ENCODE measurements at places on chromosomes 1 and 21.

DNA sequence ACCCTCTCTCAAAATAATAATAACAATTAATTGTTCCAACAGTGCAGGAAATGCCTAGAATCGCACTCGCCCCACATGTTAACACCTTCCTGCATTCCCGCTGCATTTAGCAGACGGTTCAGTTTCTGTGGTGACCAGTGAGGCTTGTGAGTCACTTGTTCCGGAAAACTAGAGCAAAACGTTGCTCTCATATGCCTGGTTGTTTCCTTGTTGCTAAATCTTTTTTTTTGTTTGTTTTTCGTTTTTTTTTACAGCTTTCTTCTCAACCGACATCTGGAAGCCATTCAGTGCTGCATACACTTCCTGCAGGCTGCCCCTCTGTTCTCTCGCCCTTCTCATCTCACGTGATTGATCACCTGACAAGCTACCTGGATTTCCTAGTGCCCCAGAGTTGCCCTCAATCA lies 56.9 kb upstream of the TMPRSS2 start:
- DNase-seq: no peak

GRCh38 chr1:37663426-37664000 lies 28.8 kb upstream of the CDCA8 start:
- no peak for DNase-seq

GRCh38 chr1:232327899-232328298 lies 302.0 kb downstream of the SIPA1L2 start:
- DNase-seq: no peak

DNA sequence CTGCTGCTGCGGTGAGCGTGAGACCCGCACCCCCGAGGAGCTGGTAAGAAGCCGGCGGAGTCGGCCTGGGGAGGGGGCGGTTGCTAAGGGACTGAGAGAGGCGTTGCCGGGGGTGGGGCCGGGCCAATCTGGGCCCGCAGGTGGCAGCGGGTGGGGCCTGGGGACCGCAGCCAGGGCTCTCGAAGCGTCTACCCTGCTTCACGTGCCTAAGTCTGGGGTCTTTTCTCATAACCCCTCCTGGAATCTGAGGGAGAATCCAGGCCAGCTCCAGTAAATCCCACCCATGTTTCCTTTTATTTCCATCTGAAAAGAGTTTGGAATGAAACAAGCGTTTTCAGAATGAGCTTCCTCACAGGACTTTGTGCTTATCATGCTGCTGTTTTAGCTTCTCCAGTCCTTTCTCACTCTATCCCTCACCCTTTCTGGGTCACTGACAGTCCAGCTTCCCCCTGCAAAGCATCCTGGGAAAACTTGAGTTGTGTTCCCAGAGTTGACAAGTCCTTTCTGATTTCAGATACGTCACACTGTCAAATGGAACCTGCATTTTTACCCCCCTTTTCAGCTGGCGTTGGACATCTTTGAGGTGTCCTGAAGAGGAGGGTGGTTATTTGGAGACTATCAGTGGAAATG lies 431 bp downstream of the CLCN6 start:
- no peak for DNase-seq

GRCh38 chr1:207742850-207743555 lies 8.9 kb upstream of the CD46 start:
- DNase-seq: no peak

DNA sequence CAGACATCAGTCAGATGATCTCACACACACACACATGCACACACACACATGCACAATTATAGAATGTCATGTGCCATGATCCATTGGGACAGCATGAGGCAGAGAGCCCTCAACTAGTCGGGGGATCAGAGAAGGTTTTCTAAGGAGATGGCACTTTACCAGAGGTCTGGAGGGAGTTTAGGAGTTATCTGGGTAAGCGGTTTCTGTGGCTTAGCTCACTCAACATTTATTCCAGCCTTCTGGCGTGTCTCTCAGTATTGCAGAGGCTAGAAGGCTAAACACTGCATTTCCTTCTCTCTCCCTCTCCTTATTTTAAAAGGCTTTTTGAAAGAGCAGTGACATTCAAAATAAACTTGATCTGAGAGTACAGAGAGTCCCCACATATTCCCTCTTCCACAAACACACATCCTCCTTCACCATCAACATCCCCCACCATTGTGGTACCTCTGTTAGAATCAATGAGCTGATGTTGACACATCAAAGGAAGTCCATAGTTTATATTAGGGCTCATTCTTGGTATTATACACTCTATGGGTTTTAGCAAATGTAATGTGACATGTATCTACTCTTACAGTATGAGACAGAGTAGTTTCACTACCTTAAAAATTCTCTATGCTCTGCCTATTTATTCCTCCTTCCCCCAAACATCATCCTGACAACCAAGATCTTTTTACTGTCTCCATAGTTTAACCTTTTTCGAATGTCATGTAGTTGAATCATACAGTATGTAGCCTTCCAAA lies 9.0 kb upstream of the PLA2G2A start:
- no peak for DNase-seq

- no peak for DNase-seq
These were observed 132.4 kb downstream of the SDCCAG8 start for GRCh38 chr1:243388276-243388675.

DNA sequence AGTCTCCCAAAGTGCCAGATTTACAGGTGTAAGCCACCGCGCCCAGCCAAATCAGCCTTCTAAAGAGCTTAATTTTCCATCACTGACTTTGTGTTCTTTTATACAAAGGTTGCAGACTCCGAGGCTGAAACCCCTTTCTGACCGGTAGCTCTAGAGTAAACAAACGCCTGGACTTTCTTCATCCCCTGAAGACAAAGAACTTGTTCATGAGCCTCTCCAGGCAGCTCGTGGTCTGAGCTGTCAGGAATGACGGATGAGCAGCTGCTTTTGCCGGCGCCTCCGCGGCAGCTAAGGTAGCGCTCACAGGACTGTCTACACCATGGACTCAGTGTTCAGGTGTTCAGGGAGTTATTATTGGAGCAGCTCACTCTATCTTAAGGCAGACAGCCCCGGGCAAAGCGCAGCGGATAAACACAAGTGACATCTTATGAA lies 128.5 kb upstream of the ERRFI1 start:
- no peak for DNase-seq

- DNase-seq: no peak
These were observed 30.4 kb downstream of the RIMS3 start for GRCh38 chr1:40634901-40635655.

DNA sequence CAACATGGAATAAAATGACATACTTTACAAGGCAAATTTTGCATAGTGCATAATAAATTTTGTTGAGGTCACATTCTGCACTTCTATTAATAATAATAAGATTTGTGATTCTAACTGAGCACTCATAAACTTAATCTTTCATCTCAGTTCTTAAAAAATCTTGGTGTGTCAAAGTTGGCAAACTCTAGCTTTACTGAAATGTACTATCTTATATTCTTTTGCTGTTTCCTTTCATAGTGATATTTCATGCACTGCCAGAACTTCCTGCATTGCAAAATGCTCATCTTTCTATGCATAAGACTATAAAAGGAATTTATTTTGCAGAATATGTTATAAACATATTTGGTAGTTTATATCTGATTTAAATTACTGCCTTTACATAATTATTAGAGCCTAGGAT lies 797.6 kb downstream of the ADGRL2 start:
- no peak for DNase-seq

GRCh38 chr1:37482796-37483744 lies 8.7 kb downstream of the ZC3H12A start:
- DNase-seq: no peak

DNA sequence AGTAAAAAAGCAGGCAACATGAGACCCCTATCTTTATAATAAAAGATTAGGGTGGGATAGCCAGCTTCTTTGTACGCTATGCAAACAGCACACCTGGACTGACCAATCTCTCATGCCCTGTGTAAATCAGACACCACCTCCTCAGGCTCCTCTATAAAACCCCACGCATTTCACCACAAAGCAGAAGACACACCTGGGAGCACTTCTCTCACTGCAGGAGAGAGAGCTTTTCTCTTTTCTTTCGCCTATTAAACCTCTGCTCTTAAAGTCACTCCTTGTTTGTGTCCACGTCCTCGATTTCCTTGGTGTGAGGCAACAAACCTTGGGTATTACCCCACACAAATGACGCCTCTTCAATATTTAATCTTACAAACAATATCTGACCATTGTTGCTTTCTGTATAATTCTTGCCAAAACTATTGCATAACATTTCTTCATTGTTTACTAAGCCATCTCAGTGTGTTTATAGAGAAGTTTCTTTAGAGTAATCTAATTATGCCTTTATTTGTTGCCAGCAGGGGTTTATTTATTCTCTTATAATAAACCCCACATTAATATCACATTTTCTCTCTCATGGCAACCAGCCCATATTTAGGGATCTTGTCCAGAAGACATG lies 31.6 kb upstream of the NUF2 start:
- DNase-seq: no peak

- no peak for DNase-seq
These were observed 367.6 kb upstream of the ZRANB2 start for GRCh38 chr1:71448444-71448843.

DNA sequence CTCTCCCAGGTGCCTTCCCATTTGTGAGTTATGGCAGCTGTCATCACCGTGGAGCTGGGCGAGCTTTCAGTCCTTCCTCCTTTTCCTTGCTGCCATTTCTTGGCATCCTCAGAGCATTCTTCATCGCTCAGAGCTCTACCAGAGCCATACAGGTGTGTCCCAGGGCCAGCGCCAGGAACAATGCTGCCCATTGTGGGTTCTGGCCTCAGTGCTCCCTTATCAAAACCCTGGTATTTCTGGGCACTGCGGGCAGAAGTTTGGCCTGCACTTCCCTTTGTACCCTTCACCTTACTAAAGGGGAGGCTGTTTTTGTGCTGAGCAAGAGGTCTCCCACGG lies 28.5 kb downstream of the RASSF5 start:
- no peak for DNase-seq

DNA sequence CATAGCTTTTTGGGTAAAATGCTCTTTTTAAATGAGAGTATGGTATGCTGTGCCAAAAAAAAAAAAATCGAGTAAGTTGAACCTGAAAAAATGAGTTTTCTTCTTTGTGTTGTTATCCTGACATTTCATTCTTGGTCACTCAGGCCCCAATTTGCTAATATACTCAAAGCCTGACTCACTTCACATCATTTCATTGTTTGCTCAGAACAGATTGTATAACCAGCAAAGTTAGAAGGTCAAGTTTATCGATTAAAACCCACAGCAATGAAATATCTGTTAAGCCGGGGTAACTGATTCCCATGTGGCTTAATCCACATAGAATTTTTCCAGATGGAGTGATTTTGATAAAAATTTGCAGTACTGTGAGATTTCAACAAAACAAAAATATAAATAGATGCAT lies 363.7 kb downstream of the NEGR1 start:
- DNase-seq: no peak

DNA sequence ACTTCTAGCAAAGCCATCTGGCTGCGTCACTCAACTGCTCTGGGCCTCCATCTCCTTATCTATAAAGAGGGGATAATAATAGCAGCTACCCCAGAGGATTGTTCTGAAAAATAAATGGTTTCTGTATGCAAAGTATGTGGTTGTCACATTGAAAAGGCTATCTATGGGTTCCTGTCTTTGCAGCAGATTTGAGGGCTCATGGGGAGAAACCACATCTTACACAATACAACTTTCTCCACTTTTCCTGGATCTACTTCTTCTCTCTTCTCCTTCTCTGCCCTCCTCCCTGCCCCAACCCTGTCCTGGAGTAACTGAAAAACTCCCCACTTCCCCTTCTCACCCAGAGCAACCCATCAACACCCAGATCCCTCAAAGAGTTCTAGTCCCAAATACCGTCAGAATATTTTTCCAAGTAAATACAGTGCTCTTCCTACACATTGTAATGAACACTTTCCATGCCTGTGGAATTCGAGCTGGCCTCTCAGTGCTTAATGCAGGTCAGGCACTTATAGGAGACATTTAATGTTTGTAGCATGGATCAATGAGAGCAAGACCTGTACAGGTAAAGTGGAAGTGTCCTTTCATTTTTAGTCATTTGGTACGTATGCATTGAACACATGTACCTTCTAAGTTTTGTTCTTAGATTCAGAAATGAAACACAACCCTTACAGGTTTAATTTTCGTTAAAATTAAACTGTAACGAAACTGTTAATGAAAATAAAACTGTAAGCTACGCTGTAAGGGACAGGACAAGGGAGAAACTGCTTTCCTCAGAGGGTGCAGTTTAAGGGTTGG lies 131.9 kb downstream of the AK5 start:
- no peak for DNase-seq

DNA sequence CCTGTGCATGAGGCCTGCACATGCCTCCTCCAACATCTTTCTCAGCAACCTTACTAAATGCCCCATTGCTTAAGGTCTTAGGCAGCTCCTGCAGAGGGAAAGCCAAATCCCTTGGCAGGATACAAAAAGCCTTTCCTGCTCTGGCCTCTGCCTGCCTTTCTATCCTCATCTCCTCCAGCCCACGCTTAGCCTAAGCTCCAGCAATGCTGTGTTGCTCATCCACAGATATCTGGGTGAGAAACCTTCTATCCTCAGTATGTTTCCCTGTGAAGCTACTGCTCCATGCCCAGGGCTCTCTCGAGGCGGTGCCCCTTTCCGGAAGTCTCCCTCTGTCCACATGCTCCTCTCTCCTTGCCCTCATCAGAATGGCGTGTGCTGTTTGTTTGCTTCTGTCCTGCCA lies 37.0 kb upstream of the CCSAP start:
- no peak for DNase-seq

DNA sequence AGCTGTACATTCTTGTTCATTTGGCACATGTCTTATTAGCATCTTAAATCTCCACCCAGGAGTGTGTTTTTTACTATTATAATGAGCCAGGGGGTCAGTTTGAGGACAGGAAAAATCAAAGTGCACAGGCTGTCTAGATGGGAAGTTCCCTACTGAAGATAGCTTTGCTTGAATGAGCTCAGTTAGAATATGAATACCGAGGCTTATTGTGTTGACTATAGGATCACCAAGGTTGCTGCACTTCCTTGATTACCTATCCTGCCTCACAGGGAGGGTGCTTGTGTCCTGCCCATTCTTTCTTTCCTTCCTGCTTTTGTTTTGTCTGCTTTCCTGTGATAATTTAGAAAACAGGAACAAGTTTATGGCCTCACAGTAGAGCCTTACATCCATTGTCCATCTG lies 16.3 kb downstream of the PHGDH start:
- no peak for DNase-seq

- no peak for DNase-seq
These were observed 4.4 kb downstream of the RCSD1 start for GRCh38 chr1:167634435-167634834.

DNA sequence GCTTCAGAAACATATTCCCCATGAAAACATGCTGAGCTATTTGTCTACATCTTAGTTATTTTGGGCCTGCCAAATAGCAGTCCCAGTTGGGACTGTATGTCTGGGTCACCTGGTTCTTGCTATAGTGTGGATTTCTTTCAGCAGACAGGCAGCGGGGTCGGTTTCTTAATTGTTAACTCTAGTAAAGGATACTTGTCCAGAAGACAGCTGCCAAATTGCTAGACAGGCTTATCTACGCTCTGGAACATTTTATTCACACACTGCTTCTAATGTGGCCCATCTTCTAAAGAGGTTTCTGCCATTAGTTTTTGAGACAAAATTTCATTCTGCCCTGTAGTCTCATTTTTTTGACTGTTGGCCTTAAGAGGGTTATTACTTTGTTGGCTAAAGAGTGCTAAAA lies 217.9 kb downstream of the RWDD3 start:
- no peak for DNase-seq

GRCh38 chr1:32474954-32475353 lies 10.1 kb downstream of the ZBTB8B start:
- no peak for DNase-seq

GRCh38 chr21:31064803-31065202 lies 26.5 kb upstream of the KRTAP19-8 start:
- DNase-seq: no peak

GRCh38 chr1:148383966-148384365 lies 99.1 kb downstream of the PPIAL4G start:
- no peak for DNase-seq

All from hippocampal formation (tissue), 2 donors.